Activated CD4-positive, alpha-beta T cell treated with anti-CD3 and anti-CD28 coated beads, Interleukin-2, amount 10 ng/mL, durations not matched to agents 24 days and 14 days (primary cell): ENCODE measurements at places on chromosomes 13 and 19.

DNA sequence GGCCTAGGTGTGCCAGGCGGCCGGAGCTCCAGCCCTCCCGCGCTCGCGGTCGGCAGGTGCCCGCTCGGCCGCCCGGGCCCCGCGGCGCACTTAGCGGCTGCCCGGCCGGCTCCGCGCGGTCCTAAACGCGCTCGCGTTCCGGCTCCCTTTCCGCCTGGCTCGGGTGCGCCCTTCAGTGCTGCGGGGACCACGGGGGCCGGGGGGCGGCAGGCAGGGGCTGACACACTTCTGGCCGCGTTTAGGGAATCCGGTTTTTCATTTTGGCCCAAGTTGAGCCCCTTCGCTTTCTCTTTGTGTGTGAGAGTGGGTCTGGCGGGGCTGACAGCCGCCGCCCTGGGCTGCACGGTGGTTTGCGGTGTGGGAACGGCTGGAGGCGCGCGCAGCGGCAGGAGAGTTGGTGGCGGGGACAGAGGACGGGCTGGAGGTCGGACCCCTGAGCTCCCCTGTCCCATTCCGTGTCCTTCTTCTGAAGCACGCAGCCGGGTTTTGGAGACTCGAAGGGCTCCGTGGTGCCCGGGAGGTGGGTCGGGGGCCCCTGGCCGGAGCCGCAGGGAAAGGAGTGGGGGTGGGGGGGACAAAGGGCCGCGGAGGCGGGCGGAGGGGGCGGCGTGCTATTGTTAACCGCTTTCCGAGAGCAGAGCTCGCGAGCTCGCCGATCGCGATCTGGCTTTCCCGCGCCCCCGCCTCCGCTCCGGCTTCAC lies 3.1 kb downstream of the FGF9 start:
- DNase-seq, result peak; percentile 79

- DNase-seq, result no peak
Measured at GRCh38 chr13:93771782-93772181, 545.2 kb downstream of the GPC6 start.

DNA sequence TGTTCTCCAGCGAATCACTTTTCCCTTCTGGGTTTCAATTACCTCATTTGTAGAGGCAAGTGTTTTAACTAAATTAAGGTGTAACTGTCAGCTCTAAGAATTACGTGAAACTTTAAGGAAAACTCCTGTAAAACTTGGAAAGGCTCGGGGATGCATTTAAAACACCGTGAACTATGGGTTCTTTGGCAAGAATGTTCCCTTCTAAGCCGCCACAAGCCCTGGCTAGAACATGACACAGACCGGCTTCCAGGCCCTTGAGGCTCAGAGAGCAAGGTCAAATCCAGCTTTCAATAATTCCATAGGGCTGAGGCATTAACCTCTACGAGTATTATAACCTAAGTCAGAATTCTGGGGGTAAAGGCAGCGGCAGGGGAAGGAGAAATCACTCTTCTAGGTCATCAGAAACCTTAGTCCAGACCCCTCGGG lies 685 bp downstream of the VWA8 start:
- DNase-seq, result no peak

GRCh38 chr19:47637550-47637949 lies 28.6 kb downstream of the BICRA start:
- no peak for DNase-seq

DNA sequence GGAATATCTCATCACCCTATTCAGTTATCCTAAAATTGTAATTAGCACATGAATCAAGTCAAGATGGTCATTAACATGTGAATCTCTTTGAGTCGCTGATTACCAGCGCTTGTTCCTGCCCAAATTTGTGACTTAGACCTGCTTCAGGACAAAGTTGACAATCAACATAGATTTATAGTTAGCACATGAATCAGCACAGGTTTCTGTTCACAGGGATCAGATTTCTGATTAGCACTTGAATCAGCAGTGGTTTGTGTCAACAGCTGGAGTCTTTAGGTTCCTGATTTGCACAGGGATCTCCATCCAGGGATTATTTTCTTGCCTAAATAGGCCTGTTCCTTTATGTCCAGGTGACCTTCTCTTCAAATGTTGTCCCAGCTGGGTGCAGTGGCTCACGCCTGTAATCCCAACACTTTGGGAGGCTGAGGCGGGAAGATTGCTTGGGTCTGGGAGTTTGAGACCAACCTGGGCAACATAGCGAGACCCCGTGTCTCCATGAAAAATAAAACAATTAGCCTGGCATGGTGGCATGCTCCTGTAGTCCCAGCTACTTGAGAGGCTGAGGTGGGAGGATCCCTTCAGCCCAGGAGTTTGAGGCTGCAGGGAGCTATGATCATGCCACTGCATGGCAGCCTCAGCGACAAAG lies 3.8 kb upstream of the LRFN3 start:
- no peak for DNase-seq
